Stimulated activated CD4-positive, alpha-beta T cell treated with anti-CD3 and anti-CD28 coated beads, Interleukin-15, amount 100 ng/mL, for 1 hour (primary cell): ENCODE measurements at places on chromosomes 5 and 9.

DNA sequence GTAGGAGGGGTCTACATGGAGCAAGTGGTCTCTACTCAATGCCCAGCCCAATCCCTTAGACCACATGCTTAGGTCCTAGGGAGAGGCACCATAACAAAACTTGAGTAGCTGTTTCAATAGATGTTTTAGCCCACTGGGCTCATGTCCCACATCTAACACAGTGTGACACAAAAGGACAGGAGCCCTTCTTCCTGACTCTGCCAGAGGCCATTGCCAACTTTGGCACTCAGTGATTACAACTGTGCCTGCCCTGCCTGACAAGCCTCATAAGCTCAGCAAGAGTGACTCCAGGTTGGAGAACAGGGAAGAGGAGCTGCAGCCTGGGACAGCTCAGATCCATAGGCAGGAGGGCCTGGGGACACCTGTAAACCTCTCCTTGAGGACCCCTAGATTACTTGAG is 230.8 kb downstream of the ENC1 start:
- no peak for DNase-seq

- DNase-seq: no peak
These were observed 46.4 kb downstream of the RBM27 start for GRCh38 chr5:146249801-146250200.

DNA sequence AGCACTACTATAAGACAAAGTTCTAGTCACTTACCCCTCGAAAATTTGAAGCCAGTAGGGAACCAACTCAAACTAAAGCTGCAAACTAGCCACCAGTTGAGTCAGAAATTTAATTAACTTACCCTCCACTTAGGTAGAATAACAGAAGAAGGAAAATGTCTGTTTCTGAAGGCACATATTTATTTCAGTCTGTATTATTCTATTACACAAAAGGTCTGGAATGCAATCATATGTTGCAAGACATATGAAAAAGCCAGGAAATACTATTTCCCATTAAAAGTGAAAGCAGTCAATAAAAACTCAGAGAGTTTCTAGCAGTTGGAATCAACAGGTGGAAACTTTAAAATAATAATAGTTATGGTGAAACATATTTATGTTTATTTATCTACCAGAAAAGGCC is 79.2 kb upstream of the SLCO4C1 start:
- DNase-seq: no peak

DNA sequence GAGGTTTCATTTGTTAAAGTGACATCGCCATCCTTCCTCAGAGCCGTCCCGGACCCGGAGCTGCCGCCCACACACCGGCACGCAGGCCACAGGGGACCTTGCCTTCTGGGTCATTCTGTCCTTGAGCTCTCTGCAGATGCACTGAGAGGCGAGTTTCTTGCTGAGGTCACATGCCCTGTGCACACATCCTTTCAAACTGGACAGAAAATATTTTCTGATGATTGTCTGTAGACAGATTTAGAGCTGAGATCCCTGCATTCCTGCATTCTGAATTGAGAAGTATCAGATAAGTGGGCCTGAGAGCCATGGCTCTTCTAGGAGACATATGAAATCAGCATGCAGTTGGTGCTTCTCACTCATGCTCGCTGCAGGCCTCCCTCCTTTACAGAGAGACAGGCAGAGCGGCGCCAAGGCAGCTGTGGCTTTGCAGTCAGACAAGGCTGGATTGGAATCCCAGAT is 25.4 kb downstream of the BOD1 start:
- no peak for DNase-seq

DNA sequence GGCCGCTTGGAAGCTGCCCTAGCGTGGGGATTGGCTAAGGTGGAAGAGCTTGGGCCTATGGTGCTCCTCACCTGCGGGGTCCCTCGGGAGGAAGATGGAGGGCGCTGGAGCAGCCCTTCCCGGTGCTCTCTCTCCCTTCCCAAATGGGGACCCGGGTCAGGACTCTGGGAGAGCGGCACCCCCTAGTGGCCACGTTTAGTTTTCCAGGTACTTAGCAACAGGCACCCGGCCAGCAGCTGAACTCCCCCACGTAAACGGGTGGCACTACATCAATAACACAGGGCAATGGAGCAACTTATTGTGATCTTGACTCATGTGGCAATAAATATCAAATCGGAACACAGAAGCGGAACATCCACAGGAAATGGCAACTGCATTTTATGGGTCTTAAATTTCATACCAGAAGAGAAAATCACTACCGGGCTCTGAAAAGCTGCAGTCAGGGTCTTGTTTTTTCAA is 316.6 kb downstream of the AGTPBP1 start:
- DNase-seq: peak; percentile 3

DNA sequence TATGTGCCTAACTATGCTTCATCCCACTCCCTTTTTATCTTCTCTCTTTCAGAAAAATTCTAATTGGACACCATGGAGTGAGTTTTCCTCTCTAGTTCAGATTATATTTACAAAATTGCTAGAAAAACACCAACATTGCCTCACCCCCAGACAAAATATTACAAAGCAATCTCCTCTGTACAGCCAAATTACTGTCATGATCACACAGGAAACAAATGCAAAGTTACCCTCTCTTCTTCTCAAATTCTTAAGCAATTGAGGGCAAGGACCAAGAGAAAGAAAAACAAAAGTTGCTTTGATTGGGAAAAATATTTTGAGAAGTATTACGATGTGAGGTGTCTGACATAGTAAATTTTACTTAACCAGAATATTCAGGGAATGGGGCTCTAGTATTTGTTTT is 30.8 kb upstream of the ABCA1 start:
- no peak for DNase-seq

DNA sequence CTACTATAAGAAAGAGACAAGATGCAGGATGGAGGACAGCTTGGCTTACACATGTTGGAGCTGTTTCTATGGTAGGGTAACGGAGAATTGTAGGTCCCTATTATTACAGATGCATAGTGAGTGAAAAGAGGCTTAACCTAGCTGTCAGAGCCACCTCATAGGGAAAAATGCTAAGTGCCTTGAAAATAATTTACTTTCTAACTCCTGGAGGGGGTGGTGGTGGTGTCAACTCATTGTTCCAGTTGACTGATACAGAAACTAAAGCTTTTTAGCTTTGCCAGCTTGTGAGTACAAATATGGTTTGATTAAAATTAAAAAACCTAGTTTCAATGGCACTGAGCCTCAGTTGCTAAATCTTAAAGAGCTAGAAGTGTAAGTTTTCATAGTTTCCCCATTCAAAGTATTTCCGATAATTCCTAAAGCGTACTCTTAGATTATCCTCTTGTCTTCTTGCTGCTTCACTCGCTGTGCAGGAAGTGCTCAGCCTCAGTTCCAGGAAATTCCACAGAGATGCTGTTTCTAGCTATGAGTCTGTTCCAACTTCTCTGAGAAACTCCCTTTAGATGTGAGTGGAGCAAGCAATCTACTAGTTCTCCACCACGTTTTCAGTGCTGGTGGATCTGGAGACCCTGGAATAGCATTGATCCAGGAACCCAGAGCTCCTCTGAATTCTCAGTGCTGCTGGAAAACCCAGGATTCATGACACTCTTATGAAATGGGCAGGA is 265.2 kb downstream of the DMAC1 start:
- DNase-seq: no peak

- no peak for DNase-seq
These were observed 471.3 kb downstream of the MTRR start for GRCh38 chr5:8340261-8340660.

- DNase-seq: no peak
These were observed 351.5 kb upstream of the KLF4 start for GRCh38 chr9:107841076-107841475.

GRCh38 chr9:106467865-106468164 is 395.2 kb upstream of the ZNF462 start:
- DNase-seq: no peak

GRCh38 chr9:109907400-109907799 is 127.4 kb downstream of the PALM2AKAP2 start:
- no peak for DNase-seq

GRCh38 chr5:181192337-181193046 is 12.5 kb downstream of the TRIM7 start:
- no peak for DNase-seq

DNA sequence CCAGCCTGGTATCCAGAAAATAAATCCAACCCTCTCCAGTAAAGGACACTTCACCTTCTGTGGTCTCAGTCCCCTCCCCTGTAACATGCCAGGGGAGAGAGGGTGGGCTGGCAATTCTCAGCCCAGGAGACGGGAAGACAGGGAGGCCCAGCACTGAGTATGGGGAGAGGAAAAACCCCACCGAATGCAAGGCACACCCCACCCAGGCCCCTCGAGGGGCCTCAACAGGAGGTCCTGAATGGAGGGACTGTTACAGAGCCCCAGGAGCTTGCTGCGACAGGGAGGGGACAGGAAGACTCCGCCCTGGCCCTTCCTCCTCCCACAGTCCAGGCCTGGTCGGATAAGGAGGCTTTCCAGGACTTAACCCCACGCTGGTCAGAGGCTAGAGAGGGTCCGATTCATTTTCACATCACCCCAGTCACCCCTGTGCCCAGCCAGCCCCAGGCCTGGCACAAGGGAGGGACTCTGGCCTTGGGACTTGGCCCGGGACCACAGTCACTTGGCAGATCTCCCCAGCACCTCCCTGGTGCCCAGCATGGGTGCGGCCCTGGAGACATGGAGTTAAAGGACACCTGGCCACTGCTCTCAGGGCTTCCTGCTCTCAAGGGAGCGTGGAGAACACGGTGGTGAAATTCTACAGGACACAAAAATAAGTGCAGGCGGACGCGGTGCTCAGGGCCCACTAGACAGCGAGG is 44.9 kb upstream of the STXBP1 start:
- no peak for DNase-seq

DNA sequence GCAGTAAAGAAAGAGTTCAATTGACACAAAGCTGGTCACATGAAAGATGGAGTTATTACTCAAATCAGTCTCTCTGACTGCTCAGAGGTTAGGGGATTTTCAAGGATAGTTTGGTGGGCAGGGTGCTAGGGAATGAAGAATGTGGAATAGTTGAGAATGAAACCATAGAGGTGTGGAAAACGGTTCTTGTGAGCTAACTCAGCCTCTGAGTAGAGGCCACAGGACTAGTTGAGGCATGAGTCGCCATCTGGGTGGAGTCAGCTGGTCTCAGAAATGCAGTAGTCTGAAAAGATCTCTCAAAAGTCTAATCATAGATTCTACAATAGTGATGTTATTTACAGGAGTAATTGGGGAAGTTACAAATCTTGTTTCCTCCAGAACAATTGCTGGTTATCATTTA is 178.9 kb upstream of the SPEF2 start:
- DNase-seq: no peak

- no peak for DNase-seq
These were observed 210.8 kb downstream of the TRIO start for GRCh38 chr5:14353726-14354474.

GRCh38 chr5:111384220-111384619 is 128.1 kb downstream of the STARD4 start:
- no peak for DNase-seq

GRCh38 chr5:178324481-178325310 is 92.1 kb upstream of the PHYKPL start:
- no peak for DNase-seq

GRCh38 chr5:124231230-124231629 is 515.2 kb downstream of the ZNF608 start:
- no peak for DNase-seq

DNA sequence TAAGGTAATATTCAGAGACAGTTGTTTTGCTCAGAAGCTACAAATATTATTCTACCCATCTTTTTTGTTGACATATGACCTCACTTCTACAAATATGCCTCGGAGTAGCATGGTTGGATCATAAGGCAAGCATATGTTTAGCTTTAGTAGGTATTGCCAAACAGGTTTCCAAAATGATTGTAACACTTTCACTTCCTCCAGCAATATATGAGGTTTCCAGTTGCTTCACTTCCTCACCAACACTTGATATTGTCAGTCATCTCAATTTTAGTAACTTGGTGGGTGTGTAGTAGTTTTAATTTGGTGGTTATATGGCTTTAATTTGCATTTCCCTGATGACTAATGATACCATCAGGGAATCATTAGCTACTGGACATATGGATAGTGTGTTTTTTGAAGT is 46.7 kb downstream of the TNFSF8 start:
- no peak for DNase-seq

DNA sequence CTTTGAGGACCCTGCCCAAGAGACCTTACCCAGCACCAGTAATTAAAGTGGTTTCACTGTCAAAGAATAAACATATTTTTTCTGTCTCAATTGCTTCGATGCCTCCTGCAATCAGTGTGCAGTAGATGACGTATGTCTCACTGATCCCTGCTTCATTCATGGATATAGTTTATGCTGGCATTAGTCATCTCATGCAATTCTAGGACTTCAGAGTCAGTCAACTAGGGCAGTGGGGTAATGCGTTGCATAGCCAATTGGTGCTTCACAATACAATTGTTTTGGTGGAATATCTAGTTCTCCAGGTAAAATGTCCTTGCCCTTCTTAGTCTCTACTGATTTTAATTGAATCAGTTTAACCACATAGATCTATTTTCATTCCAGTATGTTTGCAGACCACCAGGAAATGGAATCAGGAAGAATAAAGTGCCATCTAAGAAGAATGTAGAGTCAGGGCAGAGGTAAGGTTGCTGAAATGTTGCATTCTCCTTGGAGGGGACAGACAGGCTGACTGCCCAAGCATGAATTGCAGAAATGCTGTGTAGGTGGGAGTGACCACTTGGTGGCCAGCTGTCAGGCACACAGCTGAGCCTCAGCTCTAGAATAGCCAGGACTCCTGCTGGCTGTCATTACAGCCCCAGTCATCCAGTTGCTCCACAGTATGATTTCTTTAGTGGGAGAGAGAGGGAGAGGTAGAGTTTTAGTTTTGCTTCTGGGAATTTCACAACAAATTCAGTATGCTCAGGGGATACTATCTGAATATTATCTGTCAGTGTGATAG is 73.5 kb upstream of the MEGF10 start:
- DNase-seq: no peak

DNA sequence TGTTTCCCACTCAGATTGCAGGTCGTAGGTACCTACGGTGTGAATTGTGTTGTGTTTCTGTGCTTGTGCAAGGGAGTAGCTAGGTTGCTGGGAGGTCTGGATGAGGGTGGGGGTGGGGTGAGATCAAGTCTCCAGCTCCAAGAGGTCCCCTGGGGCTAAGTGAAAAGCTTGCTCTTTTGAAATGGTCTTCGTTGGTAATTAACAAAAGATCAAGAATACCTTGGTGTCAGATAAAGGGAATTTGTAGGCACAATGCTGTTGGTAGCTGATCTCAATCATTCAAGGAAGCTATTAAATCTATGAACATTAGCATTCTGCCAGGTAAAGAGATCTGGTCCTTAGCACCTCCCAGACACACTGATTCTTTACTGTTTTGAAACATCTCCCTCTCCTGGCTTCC is 928 bp upstream of the PCDHGC4 start:
- DNase-seq: no peak

GRCh38 chr5:172456076-172456722 is 1.9 kb upstream of the SH3PXD2B start:
- no peak for DNase-seq

GRCh38 chr5:77999399-77999798 is 223.3 kb upstream of the TBCA start:
- DNase-seq: no peak

- no peak for DNase-seq
These were observed 1402.1 kb upstream of the ACO1 start for GRCh38 chr9:30982301-30982700.

DNA sequence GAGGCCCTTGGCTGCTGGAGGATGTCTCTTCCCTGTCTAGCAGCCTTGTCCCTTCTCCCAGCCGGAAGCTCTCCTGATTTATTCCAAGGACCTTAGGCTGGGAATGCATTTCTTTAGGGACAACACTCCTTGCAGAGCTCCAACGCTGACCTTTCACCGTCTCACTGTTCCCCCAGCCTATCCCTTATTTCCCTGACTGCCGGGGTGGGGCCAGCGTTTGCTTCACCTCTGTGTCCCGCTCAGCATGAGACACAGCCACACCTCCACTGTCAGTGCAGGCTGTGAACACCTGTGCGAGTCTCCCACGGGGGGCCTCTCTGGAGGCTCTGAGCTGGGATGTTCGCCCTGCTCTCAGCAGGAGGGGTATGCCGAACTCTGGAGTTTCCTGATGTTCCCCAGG is 106.2 kb upstream of the FCN2 start:
- DNase-seq: no peak
